Activated T-cell treated with anti-CD3 and anti-CD28 coated beads, Interleukin-2, amount 50 U/mL, for 72 hours (primary cell): ENCODE measurements at places on chromosomes 3 and 15. TPM values are rescaled to one million over a fixed set of nuclear protein-coding genes. Genes with fewer than 3 reads are reported as not detected.

The BCL6 gene
- 118 TPM for total RNA-seq

The AADAC gene
- not detected for total RNA-seq

DNA sequence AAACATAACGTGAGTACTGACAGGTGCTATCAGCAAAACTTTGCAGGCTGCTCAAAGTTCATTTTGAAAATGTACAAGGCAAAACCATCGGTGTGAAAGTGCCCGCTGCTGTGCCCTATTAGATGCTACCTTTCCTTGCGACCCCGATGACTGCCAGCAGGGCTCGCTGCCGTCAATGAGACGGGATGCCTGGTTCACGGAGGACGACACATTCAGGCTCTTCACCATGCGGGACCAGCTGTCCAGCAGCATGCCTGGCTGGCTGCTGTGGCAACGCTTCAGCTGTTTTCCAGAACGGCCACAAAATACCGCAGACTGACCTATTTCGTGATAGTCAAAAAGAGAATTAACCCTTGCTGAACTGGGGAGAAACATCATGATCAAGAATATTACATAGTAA, 92.7 kb upstream of the OCA2 start:
- no peaks in the 10 kb centered on the region for H3K4me1 ChIP-seq
- DNase-seq, result no peak
- no peak overlapping the region for H3K27ac ChIP-seq
- no peak overlapping the region for H3K4me3 ChIP-seq
- H3K27me3 ChIP-seq, result no peaks in the 10 kb centered on the region

DNA sequence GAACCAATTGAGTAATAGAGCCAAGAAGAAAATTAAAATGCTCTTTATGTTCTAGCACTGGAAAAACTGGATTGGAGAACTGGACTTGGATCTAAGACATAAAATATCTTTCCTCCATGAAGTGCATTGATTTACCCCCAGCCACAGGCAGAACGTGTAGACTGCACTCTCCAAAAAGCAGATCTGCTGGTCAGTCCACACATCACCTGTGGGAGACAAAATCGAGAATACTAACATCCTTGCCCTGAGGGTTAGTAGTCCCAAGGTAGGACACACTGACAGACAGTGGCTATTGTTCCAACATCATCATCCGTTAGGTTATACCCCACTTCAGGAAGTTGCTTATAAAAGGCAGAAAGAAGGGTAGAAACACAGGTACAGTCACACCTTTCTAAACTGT, 257.1 kb upstream of the STT3B start:
- H3K36me3 ChIP-seq, result no peaks in the 10 kb centered on the region
- no peak overlapping the region for H3K27ac ChIP-seq
- peaks cover 16% of the 10 kb centered on the region for H3K4me1 ChIP-seq
- no peak overlapping the region for H3K4me3 ChIP-seq
- H3K27me3 ChIP-seq, result peaks cover 6% of the 10 kb centered on the region

- H3K4me3 ChIP-seq, result no peak overlapping the region
- no peaks in the 10 kb centered on the region for H3K4me1 ChIP-seq
- no peak for DNase-seq
- H3K27ac ChIP-seq, result no peak overlapping the region
- peaks cover 6% of the 10 kb centered on the region for H3K27me3 ChIP-seq
Measured at GRCh38 chr3:138461896-138462295, 27.5 kb downstream of the ESYT3 start.

GRCh38 chr15:52217186-52217585, 26.0 kb upstream of the GNB5 start:
- no peaks in the 10 kb centered on the region for H3K27me3 ChIP-seq
- DNase-seq, result no peak
- H3K27ac ChIP-seq, result no peak overlapping the region
- no peaks in the 10 kb centered on the region for H3K36me3 ChIP-seq
